ENCODE measurements at places on chromosomes 11 and 22.

DNA sequence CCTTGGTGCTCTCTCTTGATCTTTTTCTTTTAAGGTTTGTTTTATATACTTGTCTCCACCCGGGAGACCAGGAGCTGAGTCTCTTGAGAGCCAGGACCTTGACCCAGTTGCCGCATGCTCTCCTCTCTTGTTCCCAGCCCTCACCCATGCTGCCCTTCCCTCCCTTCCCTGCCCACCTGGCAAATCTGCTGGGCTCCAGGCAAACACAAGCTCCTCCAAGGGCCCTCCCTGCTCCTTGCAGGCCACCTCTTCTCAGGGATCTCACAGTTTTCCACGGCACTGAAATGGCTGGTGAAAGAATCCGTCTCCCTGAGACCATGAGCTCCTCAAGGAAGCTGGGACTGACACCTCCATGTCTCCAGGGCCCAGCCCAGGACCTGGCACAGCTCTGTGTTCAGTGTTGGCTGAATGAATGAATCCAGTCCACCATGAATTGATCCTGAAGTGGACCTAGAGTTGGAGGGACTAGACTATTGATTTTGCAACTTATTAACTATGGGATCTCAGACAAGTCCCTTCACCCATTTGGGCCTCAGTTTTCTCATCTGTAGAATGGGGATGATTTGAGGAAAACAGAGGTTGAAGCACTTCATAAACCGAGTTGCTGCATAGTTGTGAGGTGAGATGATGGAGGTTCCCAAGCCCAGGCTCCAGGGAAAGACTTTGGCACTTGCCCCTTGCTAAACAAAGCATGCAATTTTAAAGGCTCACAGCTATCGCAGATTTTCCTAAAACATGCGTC is 25.1 kb upstream of the FBLN1 start:
- DNase-seq = no peak

DNA sequence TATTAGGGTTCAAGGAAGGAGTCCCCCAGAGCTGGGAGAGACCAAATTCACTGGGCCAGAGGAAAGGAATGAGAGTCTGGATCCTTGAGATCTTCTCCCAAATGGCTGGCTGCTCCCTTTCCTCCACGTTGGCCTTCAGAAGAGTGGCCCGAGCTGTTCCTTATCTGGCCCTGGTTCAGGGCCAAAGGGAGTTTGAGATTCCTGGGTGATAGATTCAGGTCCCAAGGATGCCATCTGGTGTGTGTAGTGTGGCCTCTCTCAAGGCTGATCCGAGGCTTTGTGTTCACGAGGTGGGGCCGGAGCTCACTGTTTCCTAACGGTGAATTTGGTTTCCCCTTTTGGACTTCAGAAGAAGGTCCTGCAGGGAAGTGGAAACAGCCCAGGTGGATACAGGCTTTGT is 17.4 kb upstream of the ABCC8 start:
- DNase-seq = no peak

GRCh38 chr22:21866833-21867527 is 465 bp downstream of the MAPK1 start:
- DNase-seq = no peak

DNA sequence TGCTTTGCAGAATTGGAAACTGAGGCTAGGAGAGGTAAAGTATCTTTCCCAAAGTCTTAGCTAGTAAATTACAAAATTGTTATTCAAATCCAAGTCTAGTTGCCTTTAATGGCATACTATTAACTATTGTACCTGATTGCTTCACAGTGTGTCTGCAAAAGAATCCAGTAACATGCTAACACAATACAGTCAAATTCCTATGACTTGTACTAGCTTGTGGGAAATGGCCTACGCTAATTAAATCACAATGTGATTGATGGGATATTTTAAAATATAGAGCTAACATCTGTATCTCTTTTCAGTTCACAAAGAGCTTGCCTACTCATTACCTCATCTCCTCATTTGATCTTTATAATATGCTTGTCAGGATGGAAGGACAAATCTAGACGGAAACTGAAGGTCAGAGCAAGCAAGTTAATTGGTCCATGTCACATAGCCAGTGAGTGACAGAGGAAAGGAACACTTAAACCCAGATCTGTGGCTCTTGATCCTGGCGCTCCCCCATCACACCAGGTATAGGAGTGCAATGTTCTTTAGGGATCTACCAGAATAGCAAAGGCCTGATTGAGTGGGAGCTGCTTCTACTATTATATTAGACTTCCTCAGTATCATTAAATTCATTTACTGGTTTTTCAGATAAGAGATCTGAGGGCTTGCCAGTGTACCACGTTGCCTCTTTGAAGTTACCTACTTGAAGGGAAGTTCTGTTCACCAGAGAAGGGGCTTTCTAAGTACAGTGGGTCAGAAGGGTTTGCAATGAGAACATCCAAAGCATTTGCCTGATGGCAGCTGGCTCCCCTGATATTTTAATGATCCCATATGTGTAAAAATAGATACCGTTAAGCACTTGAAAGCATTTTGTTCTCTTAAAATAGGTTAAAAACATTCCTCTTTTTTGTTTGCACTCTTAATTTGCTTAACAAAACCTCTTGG is 213.6 kb upstream of the SESN3 start:
- DNase-seq = no peak

GRCh38 chr11:65573391-65574079 is 1.2 kb downstream of the FAM89B start:
- no peak for DNase-seq

DNA sequence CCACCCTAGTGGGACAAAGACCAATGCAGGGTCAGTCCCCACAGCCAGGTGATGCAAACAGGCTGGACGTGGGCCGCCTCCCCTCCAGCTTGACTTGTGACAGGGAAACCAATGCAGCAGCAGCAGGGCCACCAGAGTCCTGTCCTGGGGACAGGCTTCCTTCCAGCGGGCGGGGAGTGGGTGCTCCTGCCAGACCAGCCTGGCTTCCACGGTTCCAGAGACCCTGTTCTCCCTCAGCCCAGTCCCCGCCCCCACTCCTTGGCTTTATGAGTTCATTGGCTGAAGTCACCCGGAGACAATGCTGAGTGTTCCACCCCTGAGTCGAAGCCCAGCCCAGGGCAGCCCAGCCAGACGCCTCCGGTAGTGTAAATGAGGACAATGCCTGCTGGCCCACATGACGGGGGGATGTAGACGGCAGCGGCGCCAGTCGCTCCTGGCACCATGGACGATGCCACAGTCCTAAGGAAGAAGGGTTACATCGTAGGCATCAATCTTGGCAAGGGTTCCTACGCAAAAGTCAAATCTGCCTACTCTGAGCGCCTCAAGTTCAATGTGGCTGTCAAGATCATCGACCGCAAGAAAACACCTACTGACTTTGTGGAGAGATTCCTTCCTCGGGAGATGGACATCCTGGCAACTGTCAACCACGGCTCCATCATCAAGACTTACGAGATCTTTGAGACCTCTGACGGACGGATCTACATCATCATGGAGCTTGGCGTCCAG is at the start of gene TSSK2:
Gene TSSK2, plus strand, starts transcription at position 350 of the 726 bp plus-strand sequence. Its CDS starts 92 bp downstream, at position 442.
- DNase-seq = no peak

DNA sequence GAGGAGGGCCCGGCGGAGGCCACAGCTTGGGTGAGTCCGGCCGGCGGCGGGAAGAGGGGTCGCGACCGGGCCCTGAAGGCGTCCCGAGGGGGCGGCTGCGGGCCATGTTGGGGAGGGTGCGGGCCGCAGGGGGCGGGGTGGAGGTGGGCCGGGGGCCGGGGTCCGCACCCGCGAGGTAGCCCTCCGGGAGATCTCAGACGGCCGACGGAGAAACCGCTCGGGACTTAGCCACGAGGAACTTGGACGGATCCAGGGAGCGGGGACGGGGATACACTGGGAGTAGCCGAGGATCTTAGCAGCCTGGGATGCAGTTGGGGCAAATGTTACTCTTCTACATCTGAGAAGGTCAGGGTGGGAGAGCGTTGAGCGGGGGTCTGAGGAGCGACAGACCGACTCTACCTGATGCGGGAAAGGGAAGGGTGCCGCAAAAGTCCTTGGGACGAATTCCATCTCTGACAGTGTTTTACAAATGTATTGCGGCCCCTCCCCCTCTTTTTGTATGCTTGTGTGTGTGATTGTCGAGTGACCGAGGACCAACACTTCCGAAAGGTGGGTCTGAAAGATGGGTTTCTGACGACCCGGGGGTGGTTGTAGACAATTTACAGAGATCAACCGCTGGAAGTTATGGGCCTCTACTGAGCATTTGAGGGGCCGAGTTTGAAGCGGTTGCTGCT is 658 bp downstream of the STIP1 start:
- DNase-seq = no peak

DNA sequence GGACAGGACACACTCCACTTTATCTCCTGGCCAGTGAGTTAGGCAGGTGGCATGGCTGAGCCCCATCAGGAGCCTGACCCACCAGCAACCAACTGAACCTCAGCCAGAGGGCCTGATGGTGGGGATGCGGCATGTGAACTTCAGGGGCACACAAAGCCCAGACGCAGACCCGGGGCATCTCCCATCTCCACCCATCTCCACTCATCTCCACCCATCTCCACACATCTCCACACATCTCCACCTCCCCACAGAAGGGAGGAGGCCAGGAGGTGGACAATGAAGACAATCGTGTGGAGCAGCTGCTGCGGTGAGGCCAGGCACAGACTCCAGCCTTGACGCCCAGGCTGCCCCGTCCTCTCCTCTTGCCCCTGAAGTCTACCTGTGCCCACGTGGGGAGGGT is 340.8 kb downstream of the CTTN start:
- no peak for DNase-seq

- no peak for DNase-seq
These were observed 113.1 kb downstream of the DBX1 start for GRCh38 chr11:20047006-20047768.

GRCh38 chr22:27859336-27859735 is 57.8 kb upstream of the MN1 start:
- DNase-seq = no peak

DNA sequence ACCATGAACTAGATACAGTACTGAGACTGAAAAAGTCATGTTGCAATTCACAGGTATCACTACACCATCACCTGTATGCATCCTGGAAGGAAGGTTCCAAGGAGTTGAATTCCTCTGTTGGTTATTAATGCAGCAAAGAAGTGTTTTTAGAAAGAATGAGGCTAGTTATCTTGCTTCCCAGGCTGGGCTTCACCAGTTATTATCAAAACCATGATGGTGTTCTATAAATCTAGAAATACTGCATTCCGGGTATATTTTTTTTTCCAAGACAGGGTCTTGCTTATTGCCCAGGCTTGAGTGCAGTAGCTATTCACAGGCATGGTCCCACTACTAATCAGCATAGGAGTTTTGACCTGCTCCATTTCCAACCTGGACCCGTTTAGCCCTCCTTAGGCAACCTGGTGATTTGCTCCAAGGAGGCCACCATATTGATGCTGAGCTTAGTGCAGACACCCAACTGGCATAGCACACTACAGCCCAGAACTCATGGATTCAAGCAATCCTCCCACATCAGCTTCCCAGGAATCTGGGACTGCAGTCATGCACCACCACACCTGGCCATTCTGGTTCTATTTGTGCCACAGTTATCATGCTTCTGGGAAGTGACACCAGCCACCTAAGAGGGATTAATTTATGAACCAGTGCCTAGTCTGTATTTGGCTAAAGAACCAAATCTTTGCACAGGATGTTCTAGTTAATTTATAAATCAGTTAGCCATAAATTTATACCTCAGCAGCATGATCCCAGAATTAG is 1.6 kb upstream of the MPEG1 start:
- no peak for DNase-seq
